ENCODE measurements at places on chromosomes 2 and 18.

DNA sequence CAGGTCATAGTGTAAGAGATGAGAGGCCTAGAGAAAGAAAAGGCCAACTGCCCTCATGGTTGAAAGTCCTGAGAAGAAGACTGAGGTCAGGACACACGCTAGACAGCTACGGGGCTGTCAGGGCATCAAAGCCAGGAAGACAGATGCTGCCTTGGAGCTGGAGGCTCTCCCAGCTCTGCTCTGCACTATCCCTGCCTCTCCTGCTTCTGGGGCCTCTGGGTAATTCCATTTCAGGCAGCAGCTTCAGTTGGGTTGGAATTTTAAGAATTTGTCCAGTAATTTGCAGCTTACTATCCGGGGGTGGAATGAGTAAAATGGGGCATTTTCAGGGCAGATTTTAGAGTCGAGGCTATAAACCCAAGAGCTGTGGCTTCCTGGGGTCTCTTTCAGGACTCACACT lies 76.2 kb upstream of the CTAGE1 start:
- DNase-seq: no peak

DNA sequence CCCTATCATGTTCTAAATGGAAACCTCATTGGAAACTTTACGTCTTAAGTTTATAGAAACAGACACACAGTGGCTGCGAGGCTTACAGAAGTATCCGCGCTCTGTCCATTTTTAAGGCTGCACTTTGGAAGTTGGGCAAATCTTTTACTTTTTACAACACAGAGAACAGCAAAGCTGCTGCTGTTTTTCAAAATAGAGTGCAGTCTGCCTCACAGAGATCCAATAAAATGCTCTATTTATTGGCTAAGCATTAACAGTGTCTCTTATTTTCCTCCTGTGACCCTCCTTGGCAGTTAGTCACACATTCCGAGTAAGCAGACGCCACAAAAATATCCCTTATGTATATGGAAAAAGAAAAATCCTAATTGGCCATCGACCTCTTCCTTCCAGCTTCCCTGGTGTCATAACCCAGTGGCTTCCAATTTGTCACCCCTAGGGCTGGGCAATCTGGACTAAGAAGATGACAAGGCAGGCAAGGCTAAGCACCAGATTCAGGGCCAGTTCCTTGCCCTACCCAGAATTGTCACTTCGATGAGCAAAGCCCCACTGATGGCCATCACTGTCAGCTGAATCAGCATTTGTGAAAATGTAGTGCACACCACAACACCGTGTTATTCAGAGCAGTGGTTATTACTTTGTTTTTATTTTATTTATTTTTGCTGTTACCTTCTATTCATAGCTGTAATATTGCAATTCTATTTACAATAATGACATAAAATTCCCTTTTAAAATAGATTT lies 47.7 kb upstream of the MEIS1 start:
- no peak for DNase-seq

- no peak for DNase-seq
Measured at GRCh38 chr2:209458008-209458979, 34.4 kb downstream of the MAP2 start.

DNA sequence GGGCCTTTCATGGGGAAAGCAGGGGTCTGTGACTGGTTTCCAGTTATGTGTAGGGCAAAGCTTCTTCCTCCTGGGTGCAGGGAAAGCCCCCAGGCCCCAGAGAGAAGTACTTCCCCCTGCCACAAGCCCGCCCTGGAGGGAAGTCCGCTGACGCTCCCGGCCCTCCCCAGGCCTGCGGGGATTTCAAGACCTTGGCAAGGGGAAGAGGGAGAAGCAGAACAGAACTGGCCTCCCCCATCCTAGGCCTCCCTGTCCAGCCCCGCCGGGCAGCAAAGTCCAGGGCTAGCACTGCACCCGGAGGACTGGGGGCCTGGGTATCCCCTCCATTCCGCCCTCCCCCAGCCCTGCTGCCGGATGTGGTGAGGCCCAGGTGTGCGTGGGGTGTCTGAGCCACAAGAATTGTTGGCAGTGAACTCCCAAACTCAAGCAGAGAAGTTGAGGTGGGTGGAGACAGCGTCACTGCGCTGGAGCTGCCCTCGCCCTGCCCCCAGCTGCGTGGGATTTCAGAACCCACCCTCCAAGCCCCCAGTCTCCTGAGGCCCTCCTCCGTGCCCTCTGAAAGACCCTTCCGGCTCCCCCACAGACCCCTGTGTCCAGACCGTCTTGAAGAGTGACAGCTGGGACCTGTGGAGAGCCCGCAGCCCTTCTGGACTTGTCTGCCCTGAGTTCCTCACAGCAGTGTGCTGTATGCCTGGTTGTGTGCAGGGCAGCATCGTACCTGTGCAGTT lies 1.1 kb upstream of the DUSP2 start:
- DNase-seq: peak; percentile 91

DNA sequence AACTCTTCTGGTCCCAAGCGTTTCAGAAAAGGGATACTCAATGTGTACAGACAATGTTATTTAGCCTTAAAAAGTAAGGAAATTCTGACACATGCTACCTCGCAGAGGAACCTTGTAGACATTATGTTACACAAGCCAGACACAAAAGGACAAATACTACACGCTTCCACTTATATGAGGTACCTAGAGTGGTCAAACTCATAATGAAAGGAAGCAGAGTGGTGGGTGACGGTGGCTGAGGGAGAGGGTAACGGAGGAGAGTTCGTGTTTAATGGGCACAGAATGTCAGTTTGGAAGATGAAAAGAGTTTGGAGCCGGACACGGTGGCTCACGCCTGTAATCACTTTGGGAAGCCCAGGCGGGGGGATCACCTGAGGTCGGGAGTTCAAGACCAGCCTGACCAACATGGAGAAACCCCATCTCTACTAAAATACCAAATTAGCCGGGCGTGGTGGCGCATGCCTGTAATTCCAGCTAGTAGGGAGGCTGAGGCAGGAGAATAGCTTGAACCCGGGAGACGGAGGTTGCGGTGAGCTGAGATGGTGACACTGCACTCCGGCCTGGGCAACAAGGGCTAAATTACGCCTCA lies 1.4 kb downstream of the MCM6 start:
- DNase-seq: no peak

GRCh38 chr2:210611466-210611865 lies 55.1 kb downstream of the CPS1 start:
- no peak for DNase-seq

GRCh38 chr2:75003773-75004172 lies 45.3 kb downstream of the POLE4 start:
- no peak for DNase-seq

DNA sequence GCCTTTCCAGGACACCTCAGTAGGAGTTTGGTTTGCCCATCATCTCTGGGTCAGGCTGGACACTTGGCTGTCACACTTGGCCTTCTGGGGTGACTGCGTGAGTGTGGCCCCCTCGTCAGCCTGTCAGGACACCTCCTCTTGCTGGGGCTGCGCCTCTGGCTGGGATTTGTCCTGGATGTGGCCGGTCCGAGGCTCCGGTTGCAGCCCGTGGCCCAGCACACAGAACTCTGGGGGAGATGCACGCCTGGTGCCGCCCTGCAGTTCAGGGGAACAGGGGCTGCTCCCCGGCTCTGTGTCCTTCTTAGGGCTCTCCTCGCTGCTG lies 9.6 kb downstream of the PCARE start:
- no peak for DNase-seq

DNA sequence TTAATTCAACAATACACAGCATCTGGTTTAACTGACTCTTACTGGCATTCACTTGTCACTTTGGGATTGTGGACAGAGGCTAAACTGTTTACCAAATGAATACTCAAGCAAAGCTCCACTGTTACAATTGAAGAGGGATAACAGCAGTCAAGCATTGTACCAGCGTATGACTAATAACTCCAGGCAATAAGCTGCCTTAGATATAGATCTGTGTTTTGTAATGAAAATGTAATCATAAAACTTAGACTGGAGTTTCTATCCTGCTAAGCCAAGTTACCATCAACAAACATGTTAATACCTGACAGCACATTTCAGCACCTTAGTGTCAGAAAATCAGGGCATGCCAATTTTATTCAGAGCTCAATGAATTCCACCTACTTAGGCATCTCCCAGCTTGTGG lies 889.5 kb downstream of the EPHA4 start:
- no peak for DNase-seq

DNA sequence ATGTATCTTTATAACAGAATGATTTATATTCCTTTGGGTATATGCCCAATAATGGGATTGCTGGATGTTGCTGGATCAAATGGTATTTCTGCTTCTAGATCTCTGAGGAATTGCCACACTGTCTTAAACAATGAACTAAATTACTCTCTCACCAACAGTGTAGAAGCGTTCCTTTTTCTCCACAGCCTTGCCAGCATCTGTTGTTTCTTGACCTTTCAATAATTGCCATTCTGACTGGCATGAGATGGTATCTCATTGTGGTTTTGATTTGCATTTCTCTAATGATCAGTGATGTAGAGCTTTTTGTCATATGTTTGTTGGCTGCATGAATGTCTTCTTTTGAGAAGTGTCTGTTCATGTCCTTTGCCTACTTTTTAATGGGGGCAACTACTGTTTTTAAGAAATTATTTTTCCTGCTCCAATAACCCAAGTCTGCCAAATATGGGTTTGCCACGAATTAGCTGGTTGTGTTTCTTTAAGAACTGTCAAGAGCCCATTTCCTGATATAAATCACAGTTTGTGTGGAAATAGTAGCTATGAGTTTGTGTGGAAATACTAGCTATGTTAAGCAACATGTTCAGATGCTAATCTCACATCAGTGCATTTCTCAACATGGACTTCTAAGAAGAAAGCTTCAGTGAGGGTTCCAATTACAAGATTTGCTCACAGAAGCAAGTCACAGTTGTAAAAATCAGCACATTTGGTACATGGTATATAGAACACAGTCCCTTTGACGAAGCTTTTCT lies 259.4 kb downstream of the ANAPC1 start:
- no peak for DNase-seq

- DNase-seq: no peak
Measured at GRCh38 chr2:105538840-105539239, 140.0 kb upstream of the FHL2 start.

GRCh38 chr18:3891245-3891644 lies 441.3 kb downstream of the TGIF1 start:
- DNase-seq: no peak

DNA sequence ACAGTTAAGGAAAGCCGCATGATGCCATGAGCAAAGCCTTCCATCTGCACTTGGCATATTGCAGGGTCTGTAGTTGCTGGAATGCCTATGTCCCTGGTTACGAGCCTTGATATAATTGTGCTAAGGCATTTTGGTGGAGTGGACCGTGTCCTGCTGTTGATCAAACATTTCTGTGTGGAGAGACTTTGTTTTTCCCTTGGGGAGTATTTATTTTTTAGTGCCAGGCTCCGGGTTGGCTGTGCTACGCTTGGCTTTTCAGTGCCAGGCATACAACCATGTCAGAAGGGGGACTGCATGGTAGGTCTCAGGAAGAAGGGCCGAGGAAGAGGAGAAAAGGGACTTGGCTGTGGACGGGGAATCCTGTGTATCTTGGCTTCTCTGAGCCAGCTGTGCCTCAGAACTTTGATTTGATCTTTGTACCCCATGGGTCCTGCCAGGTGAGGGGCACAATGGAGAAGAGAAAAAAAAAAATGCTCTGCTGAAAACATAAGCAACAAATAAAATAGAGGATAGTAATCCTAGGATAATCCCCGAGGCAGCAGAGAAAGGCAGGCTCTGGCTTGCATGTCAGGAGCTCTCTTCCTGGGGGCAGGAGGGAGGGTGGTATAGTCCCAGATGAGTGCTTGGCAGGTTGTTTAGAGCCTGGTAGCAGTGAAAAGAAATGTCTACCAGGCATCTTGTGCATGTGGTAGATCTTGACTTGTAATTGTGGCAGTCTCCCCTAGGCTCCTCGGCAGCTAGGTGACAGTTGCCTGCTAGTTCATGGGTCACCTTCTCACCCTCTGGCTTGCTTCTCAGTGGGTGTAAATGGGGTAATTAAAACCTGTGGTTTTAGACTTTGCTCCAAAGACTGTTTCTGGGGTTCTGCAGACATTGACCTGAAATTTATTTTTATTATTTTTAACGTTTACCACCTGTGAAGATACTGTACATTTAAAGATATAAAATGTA lies 233.0 kb downstream of the NEDD4L start:
- no peak for DNase-seq

GRCh38 chr2:109519513-109519912 lies 94.3 kb downstream of the SEPTIN10 start:
- DNase-seq: no peak

- DNase-seq: no peak
Measured at GRCh38 chr2:60849187-60849586, 32.2 kb upstream of the REL start.

DNA sequence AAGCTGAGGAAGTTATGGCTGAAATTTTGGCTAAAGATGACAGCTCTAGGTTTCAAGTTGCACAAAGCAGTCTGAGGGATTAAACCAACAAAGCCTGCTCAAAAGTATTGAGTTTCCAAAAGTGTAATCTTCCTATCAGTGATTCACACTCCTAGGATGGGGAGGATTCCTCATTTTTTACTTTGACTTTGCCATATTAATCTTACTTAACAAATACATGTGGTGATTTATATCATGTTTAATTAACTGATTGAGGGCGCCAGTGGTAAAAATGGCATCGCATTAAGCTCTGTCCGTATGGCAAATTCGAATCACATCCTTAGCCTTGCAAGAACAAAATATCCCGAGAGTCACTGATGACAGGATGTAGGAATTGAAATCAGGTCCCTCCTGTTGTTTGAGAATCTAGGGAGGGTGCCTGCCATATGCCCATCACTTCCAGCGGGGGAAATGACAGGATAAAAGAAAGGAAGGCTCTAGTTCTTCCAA lies 78.1 kb upstream of the ETAA1 start:
- DNase-seq: no peak

GRCh38 chr2:8583400-8584173 lies 98.3 kb upstream of the ID2 start:
- DNase-seq: peak; percentile 97

DNA sequence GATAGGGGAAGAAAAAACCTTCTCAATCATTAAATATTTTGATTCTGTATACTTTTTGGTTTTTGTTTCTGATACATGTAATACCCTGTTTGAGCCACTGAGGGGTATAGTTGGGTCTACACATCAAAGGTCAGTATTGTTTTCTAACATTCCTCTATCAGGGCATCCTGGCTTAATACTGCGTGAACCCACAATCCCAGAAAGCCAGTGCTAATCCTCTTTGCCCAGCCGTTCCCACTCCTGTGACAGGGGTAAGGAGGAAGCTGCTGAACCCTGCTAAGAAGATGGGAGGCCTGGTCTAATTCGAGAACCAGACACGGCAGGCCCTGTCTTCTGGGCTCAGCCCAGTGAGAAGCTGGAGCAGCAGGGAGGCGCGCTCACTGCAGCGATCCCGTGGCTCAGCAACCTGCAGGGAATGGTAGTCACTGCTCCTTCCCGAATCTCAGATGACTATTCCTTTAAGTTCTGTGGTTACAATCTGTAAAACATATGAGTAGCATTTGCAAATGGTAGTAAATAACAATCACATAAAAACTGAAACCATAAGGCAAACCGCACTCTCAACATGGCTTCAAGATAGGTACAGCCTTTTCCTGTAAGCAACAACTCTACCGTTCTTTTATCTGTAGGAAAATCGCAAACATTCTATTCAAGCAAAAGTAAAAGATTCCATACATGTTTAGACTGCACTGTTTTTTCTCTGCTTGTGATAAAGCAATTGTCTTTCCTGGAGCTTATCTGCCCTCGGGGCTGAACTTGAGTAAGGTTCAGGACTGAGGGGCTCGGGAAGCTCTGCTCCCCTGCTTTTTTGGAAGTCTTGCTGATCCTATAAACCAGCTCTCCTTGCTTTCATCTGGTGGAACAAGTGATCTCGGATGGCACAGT lies 87.0 kb downstream of the EPB41L3 start:
- no peak for DNase-seq

- DNase-seq: no peak
Measured at GRCh38 chr18:8326763-8327394, 282.4 kb upstream of the RAB12 start.
